Fibroblast of skin of right biceps (primary cell): ENCODE measurements at places on chromosomes 4 and X.

DNA sequence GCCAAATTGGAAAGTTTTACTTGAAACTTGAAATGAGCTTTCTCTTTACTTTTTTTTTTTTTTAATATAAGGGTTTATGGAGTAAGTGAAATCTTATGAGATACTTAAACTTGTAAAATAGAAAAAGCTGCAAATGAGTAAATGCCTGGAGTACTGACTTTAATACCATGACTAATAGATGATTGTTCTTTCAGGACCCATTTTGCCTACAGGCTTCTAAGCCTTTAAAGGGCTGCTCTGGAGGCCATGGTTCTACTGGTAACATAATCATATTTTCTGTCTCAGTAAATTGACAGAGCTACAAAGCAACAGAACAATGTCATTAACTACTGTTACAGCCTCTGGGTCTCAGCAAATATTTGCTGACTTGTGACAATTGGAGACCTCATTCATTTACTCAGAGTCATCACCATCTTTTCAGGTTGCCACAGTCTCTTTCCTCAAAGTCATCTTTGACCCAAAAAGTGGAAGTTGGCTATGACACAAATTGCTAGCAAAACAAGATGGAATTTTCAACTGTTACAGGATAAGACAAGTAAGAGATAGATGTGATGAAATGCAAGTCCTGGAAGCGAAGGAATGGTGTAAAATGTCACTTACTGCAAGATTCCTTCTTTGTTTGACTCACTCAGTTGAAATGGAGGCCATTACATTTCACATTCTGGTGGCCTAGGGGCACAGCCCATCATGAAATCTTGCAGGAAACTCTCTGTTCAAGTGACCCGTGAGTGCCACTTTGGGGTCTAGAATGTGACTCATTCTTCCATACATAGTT is 132.7 kb downstream of the BTC start:
- DNase-seq: peak; percentile 48

DNA sequence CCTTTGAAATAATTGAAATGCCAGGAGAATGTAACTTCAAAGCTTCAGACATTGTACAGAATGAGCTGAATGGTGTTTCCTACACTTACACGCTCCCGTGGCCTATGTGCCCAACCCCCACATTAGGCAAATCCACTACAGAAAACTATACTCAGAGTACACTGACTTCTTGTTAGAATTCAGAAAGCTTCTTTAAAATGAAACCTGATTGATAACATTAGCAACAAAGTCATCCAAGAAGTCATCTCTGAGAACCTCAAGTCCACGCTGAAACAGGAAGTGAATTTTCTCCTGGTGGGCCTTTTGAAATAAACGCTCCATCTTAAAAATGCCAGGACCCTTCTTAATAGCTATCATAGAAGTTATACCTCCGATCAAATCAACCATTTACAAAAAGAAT is 136.3 kb downstream of the TSPAN5 start:
- DNase-seq: no peak

DNA sequence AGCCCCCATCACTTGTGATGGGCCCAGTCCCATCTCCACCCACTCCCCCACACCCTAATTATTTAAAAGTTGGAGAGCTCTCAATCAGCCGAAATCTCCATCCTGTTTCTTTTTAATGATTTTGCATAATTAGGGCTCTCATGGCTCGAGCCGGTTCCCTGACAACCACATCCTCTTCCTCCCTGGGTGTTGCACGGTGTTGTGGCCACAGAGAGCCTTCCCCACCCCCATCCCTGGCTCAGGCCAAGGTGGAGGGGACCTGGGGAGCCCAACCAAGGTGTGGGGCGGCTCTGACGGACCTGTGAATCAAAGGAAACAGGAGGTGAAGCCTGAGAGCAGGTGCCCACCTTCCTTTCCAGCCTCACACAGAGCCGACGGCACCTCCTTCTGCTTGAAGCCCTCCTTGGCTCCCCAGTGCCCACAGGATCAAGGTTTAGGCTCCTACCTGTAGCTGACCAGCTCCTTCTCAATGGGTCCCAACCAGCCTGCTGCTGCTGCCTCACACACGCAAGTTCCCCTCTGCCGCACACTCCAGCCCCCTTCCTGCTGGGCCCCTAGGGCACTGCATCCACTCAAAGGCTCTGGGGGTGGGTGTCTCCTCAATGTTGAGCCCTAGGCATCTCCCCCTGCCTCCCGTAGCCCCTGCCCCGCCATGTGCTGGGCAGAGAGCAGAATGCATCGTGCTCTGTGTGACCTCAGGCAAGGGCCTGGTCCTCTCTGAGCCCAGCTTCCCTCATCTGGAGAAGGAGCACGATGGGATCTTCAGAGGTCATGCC is 68.7 kb downstream of the WFS1 start:
- no peak for DNase-seq

GRCh38 chr4:182778222-182778982 is 138.8 kb downstream of the DCTD start:
- peak; percentile 28 for DNase-seq

DNA sequence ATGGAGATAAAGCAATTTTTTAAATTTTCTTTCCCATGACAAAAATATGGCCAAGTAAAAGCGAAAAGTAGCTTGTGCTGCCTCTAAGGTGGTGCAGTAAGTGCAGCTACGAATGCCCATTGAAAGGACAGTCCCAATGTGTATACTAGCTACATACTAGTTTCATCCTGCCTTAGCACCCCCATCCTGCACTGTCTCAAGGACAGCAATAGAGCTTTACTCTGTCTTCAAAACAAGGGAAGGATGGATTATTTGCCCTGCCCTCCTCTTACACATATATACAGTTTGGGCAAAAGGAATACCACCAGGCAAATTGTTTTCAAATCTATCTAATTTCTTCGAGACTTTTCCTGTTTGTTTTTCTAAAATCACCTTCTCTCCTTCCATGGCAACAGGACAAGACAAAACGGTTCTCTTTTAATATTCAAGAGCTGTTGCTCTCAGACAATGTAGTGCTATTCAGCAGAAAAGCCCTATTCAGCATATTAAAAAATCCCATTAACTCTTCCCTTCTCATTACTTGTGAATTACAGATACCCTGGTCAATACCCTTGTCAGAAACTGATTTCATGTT is 75.1 kb upstream of the SLC7A11 start:
- no peak for DNase-seq
